ENCODE measurements at places on chromosomes 2 and 18. TPM values are rescaled to one million over a fixed set of nuclear protein-coding genes. Genes with fewer than 3 reads are reported as not detected.

The BCL11A gene
- 0.52 TPM for total RNA-seq

The MARCO gene
- total RNA-seq: not detected

The ZNF513 gene
- 4.9 TPM for total RNA-seq

The ADGRF3 gene
- total RNA-seq: 3.0 TPM

The LAMA3 gene
- total RNA-seq: 0.05 TPM

The SKOR2 gene
- not detected for total RNA-seq

The SERPINB5 gene
- not detected for total RNA-seq

The CYP27A1 gene
- not detected for total RNA-seq

The KATNAL2 gene
- total RNA-seq: 0.52 TPM

The FAM237A gene
- not detected for total RNA-seq

The GALR1 gene
- not detected for total RNA-seq

The TNFRSF11A gene
- total RNA-seq: 3.1 TPM

The DSEL gene
- 0.10 TPM for total RNA-seq

The PPM1B gene
- total RNA-seq: 39.3 TPM

The MDH1B gene
- 0.86 TPM for total RNA-seq

The ASAP2 gene
- total RNA-seq: 0.15 TPM

The ASIC4 gene
- not detected for total RNA-seq

The MAPK4 gene
- total RNA-seq: not detected

The FAP gene
- total RNA-seq: not detected

The FOXD4L1 gene
- total RNA-seq: not detected

The FABP1 gene
- total RNA-seq: not detected

The CYBRD1 gene
- total RNA-seq: 0.76 TPM

The CYP27C1 gene
- not detected for total RNA-seq

The ACVR1C gene
- 3.6 TPM for total RNA-seq

The ABCG5 gene
- not detected for total RNA-seq

The AOX1 gene
- total RNA-seq: 0.45 TPM
